ENCODE measurements at places on chromosomes 6 and 20. TPM values are rescaled to one million over a fixed set of nuclear protein-coding genes. Genes with fewer than 3 reads are reported as not detected.

The CPXM1 gene
- not detected for total RNA-seq

The SCAF8 gene
- 44.8 TPM for total RNA-seq

The RBBP8NL gene
- not detected for total RNA-seq

The ARHGAP40 gene
- 1.4 TPM for total RNA-seq

The UST gene
- 0.15 TPM for total RNA-seq

The BACH2 gene
- 3.2 TPM for total RNA-seq

The AKAP12 gene
- not detected for total RNA-seq

The DLK2 gene
- total RNA-seq, result 3.1 TPM

DNA sequence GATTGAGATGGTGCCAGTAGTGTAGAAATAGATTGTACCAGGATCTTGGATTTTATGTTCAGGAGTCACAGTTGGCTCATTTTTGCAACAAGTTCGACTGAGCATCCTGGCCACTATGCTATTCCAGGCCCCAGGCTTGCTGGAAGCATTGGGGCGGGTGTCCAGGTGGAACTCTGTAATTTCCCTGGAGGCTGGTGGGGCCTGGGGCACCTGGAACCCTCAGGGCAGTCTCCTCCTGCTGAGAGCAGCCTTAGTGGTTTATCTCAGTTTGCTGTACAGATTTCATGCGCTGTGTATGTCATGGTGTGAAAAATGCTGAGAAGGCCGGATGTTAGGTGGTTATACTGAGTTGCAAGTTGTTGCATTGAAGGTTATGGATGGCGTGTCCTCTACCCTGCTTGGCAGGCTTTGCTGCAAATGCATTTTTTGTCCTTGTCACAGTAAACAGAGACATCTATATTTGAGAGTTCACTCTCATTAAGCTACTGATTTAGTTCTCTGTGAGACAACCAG, 135.1 kb upstream of the MYLIP start:
- H3K27ac ChIP-seq, result no peak overlapping the region
- H3K27me3 ChIP-seq, result no peaks in the 10 kb centered on the region
- H3K4me3 ChIP-seq, result no peak overlapping the region
- no peak for DNase-seq
- H3K4me1 ChIP-seq, result no peaks in the 10 kb centered on the region
- H3K36me3 ChIP-seq, result no peaks in the 10 kb centered on the region

GRCh38 chr6:41784581-41785171, 2.8 kb upstream of the TOMM6 start:
- H3K36me3 ChIP-seq, result peaks cover 9% of the 10 kb centered on the region
- H3K27me3 ChIP-seq, result no peaks in the 10 kb centered on the region
- DNase-seq, result peak; percentile 54
- peaks cover 43% of the 10 kb centered on the region for H3K4me1 ChIP-seq
- no peak overlapping the region for H3K27ac ChIP-seq
- H3K4me3 ChIP-seq, result no peak overlapping the region

DNA sequence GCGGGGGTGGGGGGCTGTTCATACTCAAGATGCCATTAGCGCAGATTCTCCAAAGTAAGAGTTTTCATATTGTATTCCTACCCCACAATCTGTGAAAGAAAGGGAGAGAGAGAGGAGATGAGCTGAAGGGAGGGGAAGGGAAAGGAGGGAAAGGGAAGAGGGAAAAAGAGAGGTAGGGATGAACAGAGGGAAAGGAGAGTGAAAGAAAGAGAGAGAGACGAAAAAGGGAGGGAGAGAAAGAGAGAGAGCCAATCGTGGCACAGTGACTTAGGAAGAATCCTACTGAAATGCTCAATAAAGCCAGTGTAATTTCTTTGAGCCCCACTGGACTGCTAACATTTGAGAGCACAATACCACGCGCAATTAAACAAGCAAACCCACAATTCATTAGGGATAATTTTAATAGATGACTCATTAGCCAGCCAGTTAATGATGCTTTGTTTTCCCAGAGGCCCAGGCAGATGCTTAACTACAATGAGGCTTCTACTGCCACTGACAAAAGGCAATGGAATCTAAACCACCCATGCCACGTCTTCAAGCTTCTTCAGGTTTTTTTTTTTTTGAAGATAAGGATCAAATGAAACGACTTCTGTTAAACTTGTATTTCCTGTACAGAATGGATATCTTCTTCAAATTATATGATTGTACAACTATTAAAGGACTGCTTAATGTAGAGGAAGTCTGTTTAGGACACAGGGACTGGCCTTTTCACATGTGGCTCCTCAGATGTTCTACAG, 306.8 kb downstream of the FOXC1 start:
- H3K27ac ChIP-seq, result no peak overlapping the region
- H3K36me3 ChIP-seq, result no peaks in the 10 kb centered on the region
- no peak overlapping the region for H3K4me3 ChIP-seq
- H3K4me1 ChIP-seq, result no peaks in the 10 kb centered on the region
- no peak for DNase-seq

DNA sequence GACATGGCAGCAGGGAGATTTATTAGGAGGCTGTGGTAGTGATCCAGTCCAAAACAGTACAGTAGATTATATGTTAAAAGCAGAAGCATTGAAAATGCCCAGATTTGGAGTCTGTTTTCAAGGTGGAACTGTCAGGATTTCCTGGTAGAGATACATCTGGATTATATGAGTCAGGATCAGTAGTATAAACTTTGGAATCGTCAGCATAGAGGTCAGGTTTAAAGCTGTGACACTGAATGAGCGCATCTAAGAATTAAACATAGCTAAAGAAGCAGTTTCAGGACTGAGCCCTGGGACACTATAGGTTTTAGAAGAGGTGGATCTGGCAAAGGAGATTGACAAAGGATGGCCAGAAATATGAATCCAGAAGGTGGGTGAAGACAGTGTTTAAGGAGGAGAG, 60.4 kb downstream of the RNF144B start:
- H3K4me1 ChIP-seq, result peaks cover 54% of the 10 kb centered on the region
- H3K4me3 ChIP-seq, result no peak overlapping the region
- peaks cover 3% of the 10 kb centered on the region for H3K36me3 ChIP-seq
- H3K27me3 ChIP-seq, result no peaks in the 10 kb centered on the region

- peaks cover 6% of the 10 kb centered on the region for H3K4me1 ChIP-seq
- no peak overlapping the region for H3K4me3 ChIP-seq
Observed at GRCh38 chr6:78810698-78811097, 56.7 kb upstream of the IRAK1BP1 start.

DNA sequence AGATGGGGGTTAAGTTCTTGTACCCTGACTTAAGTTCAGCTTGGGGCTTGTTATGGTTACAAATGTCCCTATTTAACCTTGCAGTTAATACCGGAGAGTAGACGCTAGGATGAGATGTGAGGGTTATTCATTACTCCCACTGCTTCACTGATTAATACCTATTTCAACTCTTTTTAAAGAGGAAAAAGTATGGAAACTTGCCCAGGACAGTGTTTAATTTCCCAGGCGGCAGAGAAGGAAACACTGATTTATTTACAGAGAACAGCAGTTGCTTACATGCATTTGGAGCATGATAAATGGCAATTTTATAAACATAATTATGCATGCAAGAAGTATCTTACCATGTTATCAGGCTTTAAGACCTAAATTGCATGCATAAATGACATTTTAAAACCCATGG, 137.7 kb downstream of the RCAN2 start:
- peaks cover 18% of the 10 kb centered on the region for H3K4me1 ChIP-seq
- no peaks in the 10 kb centered on the region for H3K27me3 ChIP-seq
- DNase-seq, result no peak
- H3K36me3 ChIP-seq, result no peaks in the 10 kb centered on the region
- no peak overlapping the region for H3K4me3 ChIP-seq

DNA sequence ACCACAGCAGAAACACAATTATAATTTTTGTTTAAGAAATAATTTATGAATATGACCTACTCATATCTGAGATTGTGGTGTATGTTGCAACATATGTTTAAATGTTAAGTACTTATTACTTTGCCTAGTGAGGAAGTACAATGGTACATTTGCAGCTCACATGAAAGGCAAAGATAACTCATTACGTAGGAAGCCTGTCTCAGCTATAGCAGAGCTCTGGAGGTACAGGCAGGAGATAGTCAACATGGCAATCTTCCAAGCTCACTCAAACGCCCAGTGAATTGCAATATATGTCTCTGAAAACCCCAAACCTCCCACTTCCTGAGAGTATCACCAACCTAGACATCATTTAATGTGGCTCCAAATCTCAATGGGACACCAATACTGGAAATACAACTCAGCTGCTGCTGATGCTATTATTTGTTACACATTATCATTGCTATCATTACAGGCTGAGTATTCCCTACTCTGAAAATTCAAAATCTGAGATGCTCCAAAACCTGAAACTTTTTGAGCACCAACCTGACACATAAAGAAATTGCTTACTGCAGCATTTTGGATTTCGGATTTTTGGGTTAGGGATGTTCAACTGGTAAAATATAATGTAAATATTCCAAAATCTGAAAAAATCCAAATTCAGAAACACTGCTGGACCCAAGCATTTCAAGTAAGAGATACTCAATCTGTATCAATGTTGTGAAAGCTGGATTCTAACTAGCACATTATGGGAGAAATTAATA, 25.1 kb upstream of the GSTA4 start:
- H3K36me3 ChIP-seq, result no peaks in the 10 kb centered on the region
- H3K4me1 ChIP-seq, result no peaks in the 10 kb centered on the region
- no peak overlapping the region for H3K27ac ChIP-seq
- H3K27me3 ChIP-seq, result no peaks in the 10 kb centered on the region
- no peak for DNase-seq
- H3K4me3 ChIP-seq, result no peak overlapping the region

- H3K27ac ChIP-seq, result no peak overlapping the region
- no peaks in the 10 kb centered on the region for H3K36me3 ChIP-seq
- no peaks in the 10 kb centered on the region for H3K27me3 ChIP-seq
- peaks cover 11% of the 10 kb centered on the region for H3K4me1 ChIP-seq
- H3K4me3 ChIP-seq, result peak overlapping the region; percentile 63
Observed at GRCh38 chr6:130020073-130020906, 1.9 kb downstream of the L3MBTL3 start.

- no peaks in the 10 kb centered on the region for H3K4me1 ChIP-seq
- no peaks in the 10 kb centered on the region for H3K36me3 ChIP-seq
- no peak overlapping the region for H3K27ac ChIP-seq
- H3K27me3 ChIP-seq, result no peaks in the 10 kb centered on the region
- H3K4me3 ChIP-seq, result no peak overlapping the region
Observed at GRCh38 chr6:106782536-106783285, 153.3 kb downstream of the QRSL1 start.

DNA sequence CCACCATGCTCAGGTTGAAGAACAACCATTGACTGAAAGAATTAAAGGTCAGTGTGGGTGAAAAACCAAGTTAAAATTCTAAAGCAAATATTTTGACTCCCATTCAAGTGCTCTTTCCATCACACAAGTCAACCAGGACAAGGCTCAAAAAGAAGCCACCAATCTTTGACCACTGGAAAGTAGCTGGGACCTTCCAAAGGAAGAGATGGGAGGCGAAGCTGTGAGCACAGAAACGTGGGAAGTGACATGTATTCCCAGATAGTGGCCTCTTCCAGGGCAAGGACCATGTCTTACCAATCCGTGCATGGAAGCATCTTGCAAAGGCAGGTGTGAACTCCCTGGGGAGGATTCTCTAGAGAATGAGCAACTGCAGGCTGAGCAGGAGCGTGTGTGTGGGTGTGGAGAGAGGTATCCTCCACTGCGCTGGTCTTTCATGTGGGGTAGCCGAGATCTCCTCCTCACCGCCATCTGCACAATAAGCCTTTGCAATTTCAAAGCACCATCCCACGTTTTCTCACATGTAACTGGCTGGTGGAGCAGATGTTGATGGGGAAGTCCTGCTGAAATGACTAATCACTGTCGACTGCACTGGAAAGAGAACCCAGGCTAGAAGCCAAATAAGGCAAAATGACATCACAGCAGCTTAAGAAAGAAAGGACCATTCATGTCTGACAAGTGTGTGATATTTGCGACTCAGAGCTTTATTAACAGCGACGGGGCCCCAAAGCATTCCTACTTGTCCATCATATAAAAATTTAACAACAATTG, 189.4 kb upstream of the RREB1 start:
- peaks cover 5% of the 10 kb centered on the region for H3K4me1 ChIP-seq
- no peak overlapping the region for H3K27ac ChIP-seq
- H3K4me3 ChIP-seq, result no peak overlapping the region
- H3K27me3 ChIP-seq, result no peaks in the 10 kb centered on the region
- DNase-seq, result peak; percentile 50

DNA sequence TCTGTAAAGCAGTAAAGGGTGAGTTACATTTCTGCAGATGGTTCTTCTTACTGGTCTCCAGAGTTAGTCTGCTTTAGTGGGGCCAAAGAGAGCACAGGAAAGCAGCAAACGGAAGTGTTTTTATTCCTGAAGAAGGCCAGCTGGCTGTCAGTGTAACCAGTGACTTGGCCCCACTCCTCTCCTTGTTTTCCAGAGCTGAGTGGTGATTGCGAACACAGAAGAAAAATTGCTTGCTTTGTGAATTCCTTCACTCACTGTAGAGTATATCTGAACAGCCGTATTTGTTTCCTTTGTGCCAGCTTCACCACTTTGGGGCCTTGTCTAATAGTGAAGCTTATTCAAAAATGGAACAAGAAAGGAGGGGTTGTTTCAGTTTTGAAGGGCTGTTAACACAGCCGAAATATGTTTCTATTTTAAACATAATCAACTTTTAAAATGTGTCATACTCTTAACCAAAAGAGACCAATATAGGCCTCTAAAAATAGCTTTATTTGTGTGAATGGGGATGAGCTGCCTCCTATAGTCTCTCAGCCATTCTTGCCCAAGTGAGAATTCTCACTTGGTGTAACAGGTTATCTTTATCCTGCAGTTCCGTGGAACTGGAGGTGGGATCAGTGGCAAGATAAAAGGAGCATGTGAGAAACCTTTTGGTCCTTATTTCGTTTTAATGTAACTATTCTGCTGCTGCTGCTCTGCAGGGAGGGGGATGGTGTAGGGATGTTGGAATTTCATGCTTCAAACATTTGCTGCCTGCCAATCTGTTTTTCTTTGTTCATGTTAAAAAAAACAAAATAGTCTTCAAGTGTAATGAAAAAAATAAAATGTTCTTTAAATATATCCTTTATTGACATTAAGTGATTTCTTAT, 37.8 kb downstream of the ZC2HC1B start:
- H3K4me3 ChIP-seq, result no peak overlapping the region
- no peak for DNase-seq
- no peak overlapping the region for H3K27ac ChIP-seq
- H3K36me3 ChIP-seq, result no peaks in the 10 kb centered on the region
- H3K27me3 ChIP-seq, result no peaks in the 10 kb centered on the region

- H3K36me3 ChIP-seq, result no peaks in the 10 kb centered on the region
- no peak for DNase-seq
- no peak overlapping the region for H3K27ac ChIP-seq
- H3K4me3 ChIP-seq, result no peak overlapping the region
- H3K4me1 ChIP-seq, result no peaks in the 10 kb centered on the region
Observed at GRCh38 chr6:142567461-142567860, 265.7 kb downstream of the ADGRG6 start.

DNA sequence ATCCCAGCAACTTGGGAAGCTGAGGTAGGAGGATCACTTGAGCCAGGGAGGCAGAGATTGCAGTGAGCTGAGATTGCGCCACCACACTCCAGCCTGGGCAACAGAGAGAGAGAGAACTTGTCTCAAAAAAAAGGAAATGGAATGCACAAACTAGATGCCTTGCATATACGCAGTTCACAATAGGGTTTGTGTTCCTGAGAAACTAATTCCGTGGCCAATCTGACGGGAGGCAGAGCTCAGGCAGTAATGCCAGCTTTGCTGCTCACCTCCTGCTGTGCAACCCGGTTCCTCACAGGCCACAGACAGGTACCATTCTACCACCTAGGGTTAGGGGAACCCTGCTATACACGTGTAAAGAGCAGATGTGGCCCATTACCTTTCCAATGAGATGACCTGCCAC, 1.4 kb downstream of the CDK5RAP1 start:
- peaks cover 14% of the 10 kb centered on the region for H3K36me3 ChIP-seq
- H3K4me3 ChIP-seq, result peak overlapping the region; percentile 76
- H3K4me1 ChIP-seq, result peaks cover 30% of the 10 kb centered on the region
- no peak for DNase-seq

All from Karpas-422 (cell line).